ENCODE measurements at places on chromosomes 5 and 9. TPM values are rescaled to one million over a fixed set of nuclear protein-coding genes. Genes with fewer than 3 reads are reported as not detected.

DNA sequence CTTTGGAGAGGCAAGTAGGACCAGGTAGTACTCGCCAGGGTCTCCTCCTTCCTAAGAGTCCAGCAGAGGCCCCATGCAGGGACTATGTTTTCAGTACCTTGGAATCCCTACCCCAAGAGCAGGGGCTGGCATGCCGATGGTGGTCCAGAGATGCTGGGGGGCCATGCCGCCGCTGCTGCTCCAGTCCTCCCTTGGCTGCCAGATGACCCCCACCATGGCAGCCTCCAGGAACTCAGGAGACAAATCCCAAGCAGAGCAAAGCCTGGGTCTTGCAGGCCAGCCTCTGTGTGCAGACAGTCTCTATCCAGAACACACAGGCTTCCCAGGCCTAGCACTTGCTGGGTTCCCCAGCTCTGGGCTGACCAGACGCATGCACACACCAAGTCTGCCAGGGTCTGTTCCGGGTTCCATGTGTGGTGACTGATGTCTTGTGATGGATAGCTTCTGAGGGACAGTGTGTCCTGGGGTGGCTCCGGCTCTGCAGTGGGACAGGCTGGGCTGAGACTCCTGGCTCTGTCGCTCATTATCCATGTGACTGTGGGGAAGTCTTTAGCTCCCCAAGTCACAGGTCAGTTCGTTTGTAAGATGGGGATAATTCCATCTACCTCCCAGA is 127.3 kb downstream of the CRB2 start:
- DNase-seq = no peak

Gene GALNT12
- total RNA-seq = 56.0 TPM

GRCh38 chr5:10081584-10081983 is 168.1 kb downstream of the ATPSCKMT start:
- DNase-seq = no peak

DNA sequence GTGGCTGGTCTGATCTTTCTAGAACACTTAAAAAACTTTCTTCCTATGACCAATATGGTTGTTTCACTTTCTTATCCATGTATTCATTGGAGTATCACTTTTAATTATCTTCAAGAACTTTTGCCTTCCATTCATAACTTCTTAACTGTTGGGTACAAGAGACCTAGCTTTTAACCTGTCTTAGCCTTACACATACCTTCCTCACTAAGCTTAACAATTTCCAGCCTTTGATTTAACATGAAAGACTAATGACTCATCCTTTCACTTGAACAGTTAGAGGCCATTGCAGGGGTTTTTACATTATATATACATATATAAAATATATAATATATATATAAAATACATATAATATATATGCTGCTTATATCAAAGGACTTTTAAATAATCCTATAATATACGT is 57.9 kb downstream of the ABHD17B start:
- DNase-seq = no peak

GRCh38 chr5:137753691-137754187 is 424 bp downstream of the HNRNPA0 start:
- DNase-seq = peak; percentile 49
